ENCODE measurements at places on chromosomes 5 and 9.

DNA sequence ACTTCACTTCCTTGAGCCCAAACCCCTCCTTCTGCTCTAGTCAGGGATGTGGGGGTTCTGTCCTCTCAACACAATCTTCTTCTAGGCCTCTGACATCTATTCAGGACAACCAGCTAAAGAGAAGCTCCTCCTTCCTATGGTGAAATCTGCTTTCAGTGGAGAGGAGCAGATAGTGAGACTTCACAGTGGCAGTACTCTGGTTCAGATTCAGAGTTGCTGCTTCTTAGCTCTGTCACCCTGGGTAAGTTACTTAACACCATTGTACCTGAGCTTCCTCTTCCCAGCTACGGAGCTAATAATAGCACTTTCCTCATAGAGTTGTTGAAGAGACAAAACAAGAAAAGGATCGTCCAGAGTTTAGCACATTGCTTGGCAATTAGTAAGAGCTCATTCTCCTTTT lies 77.3 kb upstream of the LARP1 start:
- no peak for DNase-seq

DNA sequence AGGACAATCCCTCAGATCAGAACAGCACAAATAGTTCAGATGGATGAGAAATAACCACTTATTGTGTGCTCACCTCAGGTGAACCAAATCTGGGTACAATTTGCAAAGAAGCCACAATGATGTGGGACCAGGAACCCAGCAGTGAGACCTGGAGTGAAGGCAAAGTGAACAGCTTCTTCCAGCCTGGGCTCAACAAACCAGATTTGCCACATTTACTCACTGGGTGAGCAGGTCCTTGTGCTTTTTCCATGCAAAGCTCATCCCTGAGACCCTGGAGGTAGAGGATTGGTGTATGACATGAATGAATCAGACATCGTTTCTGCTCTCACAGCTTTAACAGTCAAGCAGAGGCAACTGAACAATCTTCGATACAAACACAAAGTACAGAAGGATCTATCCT lies 29.1 kb upstream of the GRIA1 start:
- no peak for DNase-seq

DNA sequence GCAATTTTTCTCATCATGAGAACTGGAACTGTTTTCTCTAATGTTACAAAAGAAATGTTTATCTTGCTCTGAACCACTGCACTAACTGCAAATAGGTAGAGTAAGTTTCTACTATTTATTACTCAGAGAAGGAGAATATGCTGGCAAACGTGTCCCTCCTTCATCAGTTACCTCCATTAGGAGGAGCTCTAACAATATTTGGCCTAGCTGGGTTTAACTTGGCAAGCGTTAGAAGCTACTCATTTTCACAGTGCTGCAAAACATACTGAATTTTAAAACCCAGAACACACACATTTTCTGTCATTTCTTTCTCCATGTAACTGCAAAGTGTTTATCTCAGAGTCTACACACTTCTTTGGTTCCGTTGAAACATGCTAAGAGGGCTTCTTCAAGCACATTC lies 101.0 kb upstream of the GABRG2 start:
- no peak for DNase-seq

GRCh38 chr5:87752362-87752761 lies 339.6 kb upstream of the CCNH start:
- DNase-seq: no peak

DNA sequence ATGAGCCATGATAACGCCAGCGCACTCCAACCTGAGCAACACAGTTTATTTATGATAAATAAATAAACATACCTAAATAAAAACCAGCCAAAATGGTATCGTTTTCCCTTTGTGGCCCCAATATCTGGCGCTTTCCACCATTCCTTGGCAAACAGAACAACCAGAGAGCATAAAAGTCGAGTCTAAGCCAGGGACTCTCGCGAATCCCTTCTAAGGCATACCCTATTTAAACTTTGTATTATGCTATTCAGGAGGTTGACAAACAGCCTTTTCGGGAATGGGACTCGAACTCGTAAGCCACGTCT lies 386 bp upstream of the MATR3 start:
- DNase-seq: no peak

DNA sequence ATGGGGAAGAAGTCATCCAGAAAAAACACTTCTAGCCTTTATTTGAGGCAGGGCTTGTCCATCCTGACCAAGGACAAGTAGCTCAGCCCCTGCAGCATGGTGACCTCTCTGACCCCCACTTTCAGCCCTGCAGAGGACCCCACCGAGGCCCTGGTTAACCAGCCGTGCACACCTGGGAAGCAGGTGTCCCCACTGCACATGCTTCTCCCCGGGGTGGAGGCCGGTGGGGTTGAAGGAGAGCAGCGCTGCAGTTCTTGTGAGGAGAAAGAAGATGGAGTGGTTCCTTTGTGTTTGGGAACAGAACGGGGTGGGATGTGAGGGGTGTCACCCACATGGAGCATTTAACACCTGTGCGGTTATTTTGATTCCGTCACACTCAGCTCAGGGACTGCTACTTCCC lies 21.1 kb upstream of the ZBTB34 start:
- no peak for DNase-seq

- no peak for DNase-seq
Observed at GRCh38 chr9:68599826-68600225, 59.1 kb upstream of the TMEM252 start.

GRCh38 chr5:98734646-98735045 lies 38.8 kb upstream of the RGMB start:
- DNase-seq: no peak

GRCh38 chr9:109381011-109381729 lies 60.3 kb upstream of the EPB41L4B start:
- no peak for DNase-seq

DNA sequence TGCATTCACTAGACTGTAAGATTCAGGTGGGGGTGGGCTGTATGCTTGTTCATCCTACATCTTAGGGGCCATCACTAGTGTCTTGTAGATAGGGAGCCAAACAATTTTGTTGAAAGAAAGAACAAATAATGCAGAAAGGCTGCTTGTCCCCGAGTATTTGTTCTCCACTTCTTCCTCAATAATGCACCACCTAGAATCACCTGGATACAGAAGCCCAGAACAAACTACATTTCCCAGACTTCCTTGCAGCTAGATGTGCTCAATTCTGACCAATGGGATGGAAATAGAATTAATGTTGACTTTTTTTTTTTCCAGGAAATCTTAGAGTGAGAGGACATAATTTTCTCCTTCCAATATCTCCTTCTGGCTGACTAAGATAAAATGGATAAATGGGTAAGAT lies 38.9 kb upstream of the TNFSF8 start:
- DNase-seq: no peak

DNA sequence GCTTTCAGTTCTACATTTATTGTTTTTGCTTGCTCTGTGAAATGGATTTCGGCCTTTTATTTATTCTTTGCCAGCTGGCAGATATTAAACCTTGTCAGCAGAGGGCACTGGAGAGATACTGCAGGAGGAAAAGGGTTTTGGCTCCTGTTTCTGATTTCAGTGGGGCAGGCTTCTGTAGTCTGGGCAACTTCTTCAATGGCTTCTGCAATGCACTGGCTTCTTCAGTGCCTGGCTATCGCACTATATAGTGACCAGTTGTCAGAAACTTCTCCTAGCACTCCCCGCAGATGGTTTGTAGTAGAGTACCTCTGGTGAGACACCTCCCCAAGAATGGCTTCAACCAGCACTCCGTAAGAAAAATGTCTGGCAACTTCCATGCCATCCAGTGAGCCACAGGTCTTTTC lies 3.2 kb upstream of the NFX1 start:
- DNase-seq: peak; percentile 61

- DNase-seq: no peak
Observed at GRCh38 chr5:154396128-154396527, 49.7 kb upstream of the SAP30L start.

DNA sequence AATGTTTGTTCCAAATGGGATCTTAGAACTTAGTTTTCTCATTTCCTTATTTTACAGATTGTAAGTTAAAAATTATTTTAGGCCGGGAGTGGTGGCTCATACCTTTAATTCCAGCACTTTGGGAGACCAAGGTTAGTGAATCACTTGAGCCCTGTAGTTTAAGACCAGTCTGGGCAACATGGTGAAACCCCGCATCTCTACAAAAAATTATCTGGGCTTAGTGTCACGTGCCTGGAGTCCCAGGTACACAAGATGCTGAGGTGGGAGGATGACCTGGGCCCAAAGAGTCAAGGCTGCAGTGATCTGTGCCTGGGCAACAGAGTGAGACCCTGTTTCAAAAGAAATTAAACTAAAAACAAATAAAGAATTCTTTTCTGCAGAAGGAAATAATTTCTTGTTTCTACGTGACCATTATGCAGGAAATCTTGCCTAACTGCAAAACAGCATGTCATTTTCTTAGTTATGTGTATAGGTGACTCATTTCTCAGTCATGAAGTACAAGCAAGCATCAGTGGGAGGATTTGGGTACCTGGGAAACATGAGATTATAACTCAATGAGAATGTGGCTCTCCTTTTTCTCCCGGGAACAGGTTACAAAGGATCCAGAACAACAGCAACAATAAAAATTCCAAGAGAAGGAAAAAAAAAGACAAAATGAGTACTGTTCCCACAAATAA lies 375.1 kb upstream of the ST8SIA4 start:
- DNase-seq: no peak

All from DND-41 (cell line).